ENCODE measurements at places on chromosomes 6 and 20.

DNA sequence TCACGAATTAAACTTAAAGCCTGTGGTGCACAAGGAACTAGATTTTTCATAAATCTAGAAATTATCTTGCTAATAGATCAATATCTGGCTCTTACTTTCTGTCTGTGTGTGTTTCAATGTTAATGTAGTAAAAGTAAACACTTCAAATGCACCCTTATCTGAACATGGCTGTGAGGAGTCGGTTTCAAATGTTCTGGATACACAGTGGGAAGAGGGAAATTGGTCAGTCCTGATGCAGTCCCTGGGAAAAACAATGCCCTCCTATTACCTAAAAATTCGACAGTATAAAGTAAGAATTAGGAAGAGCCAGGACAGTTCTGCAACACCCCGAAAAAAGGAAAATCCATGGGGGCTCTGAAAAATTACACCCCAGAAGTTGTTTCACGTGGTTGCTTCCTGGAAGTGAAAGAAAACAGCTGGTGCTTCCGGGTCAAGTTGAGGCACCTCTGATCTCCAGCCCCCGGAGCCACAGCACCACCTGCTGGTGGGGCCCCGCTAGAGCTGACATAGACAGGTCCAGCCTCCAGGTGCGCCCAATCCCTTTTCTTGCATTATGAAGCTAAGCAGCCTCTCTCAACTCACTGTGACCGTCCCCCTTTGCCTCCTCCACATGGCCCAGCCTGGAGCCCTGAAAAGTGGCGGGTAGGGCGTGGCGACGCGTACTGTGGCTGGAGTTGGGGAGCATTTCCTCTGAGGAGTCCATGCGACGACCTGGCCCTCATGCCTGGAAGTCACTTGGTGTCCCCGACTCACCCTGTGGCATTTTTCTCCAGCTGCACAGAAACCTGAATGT, 8.3 kb downstream of the SEMG2 start:
- no peak for DNase-seq

DNA sequence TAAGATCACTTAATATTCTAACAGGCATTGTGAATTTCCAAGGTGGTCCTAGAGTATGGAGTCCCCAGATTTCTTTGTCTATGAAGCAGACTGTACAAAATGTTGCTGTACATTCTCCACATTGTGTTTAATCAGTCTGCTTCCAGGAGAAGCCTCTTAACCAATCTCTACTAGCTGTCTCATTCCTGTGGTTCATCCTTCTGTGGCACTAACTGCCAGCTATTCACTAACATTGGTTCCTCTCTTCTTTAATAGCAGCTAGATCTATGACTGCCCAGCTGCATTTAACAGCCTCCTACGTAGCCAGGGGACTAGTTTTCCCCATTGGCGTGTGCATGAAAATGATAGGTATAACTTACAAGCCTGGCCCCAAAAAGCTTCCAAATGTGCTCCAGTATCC, 395.4 kb downstream of the SAMD5 start:
- no peak for DNase-seq

- DNase-seq: no peak
Observed at GRCh38 chr6:34234667-34235306, 1.9 kb upstream of the HMGA1 start.

GRCh38 chr6:129749749-129750120, 39.8 kb upstream of the ARHGAP18 start:
- peak; percentile 36 for DNase-seq

GRCh38 chr6:36848658-36849441, 9.6 kb upstream of the CPNE5 start:
- DNase-seq: peak; percentile 79

- peak; percentile 66 for DNase-seq
Observed at GRCh38 chr6:71510057-71510713, 221.6 kb downstream of the OGFRL1 start.

- DNase-seq: no peak
Observed at GRCh38 chr6:25869840-25870239, 4.2 kb downstream of the SLC17A3 start.

GRCh38 chr20:38725148-38725901, 1.0 kb downstream of the SLC32A1 start:
- no peak for DNase-seq

- DNase-seq: no peak
Observed at GRCh38 chr6:78999737-79000136, 78.3 kb downstream of the PHIP start.

DNA sequence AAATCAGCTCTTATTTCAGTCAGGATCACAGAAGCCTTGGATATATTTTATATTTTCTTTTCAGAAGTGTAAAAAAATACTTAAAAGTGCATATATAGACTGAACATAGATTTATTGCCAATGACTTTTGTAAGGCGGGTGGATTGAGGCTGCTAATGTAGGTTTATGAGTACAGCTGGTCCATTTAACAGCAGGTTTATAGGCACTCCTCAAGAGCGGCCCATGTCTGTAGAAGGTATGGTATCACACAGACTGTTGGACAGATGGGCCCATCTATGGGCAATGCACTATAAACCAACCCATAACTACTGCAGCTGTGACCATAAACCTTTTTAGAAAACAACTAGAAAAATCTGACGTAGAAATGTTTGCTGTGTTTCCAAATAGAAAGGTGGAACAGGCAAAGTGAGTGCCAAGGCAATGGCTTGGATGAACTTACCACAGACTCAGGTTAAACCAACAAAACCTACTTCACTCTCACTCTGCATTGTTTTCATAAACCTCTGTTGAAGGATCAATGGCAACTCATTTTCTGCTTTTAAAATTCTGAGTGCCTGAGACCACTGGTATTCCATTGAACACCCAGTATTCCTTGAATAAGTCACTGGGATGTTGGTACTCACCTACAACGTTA, 170.6 kb upstream of the EYA4 start:
- DNase-seq: no peak

DNA sequence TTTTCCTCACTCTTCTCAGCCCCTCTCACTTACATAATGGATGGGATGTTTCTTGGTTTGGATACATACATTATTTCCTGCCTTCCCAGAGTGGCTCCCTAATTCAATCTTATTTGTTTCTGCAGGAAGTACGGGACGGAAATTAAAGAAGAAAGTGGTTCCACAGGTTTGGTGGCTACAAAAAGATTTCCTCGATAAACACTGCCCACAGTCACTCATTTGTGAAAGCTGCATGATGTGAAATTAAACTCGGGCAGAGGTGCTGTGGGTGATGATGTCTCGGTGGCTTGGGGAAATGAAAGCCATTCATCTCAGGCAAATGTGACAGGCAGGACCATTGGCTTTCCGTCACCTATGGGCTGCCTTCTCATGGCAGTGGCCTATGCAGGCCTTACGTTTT, 119.5 kb upstream of the KCNG1 start:
- no peak for DNase-seq
